ENCODE measurements at places on chromosomes 7 and 10.

- no peak for DNase-seq
These were observed 251.1 kb upstream of the LRRN3 start for GRCh38 chr7:110839866-110840265.

- no peak for DNase-seq
These were observed 39.0 kb downstream of the SMNDC1 start for GRCh38 chr10:110265573-110266193.

GRCh38 chr10:95635319-95635733, 21.2 kb downstream of the ALDH18A1 start:
- no peak for DNase-seq

GRCh38 chr10:25130906-25131305, 43.9 kb upstream of the GPR158 start:
- DNase-seq, result no peak

DNA sequence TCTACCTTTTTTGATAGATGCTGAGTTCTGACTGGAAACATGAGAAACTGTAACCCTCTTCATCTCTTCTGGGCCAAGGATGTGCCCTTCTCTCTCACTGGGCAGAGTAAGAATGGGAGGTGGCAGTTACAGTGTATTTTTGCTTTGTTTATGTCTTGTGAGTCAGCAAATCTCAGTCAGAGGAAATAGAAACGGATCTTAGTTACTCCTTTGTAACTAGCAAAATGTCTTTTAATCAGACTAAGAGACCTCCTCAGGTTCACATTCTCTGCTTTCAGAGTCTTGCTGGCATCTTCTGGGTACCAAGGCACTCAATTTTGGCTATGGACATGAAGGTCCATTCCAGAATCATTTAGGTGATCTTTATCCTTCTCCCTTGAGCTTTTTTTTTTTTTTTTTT, 70.9 kb downstream of the HHEX start:
- no peak for DNase-seq

- DNase-seq, result no peak
These were observed 478.1 kb downstream of the PTPRN2 start for GRCh38 chr7:158109364-158110033.

DNA sequence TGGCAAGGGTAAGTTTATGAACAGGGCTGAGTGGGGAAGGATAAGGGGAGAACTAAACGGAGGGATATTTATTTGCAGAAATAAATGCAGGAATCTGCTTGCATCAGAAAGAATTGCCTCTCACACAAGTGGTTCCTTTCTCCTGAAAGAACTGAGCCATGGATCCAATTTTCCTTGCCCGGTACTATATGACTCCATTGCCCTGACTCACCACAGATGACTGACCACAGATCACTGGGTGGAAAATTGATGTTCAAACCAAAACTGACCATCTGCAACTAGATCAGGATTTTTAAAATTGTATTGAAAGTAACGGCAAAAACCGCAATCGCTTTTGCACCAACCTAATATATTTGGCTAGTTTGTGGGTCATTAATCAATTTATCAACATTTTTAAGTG, 6.2 kb upstream of the MACC1 start:
- no peak for DNase-seq

- no peak for DNase-seq
These were observed 24.2 kb upstream of the UNC5B start for GRCh38 chr10:71188201-71188600.

DNA sequence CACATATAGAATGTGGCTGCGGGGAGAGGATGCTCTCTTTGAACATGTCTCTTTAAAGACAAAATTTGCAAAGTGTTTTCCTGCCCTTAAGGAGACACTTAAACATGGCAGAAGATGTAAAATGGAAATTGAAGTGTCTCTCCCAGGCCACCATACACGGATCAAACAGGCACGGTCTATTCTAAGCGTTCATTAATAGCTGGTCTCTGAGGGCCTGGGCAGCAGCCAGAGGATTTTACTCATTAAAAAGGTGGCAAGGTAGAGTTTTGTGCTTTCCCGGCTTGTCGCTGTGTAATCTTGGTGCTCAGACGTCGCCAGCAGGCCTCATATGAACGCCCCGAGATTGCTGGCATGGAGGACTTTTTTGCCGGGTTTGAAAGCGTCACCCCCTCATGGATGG, 205.5 kb downstream of the EMX2 start:
- no peak for DNase-seq

- DNase-seq, result no peak
These were observed 164.2 kb downstream of the RAPGEF5 start for GRCh38 chr7:22192801-22193200.

- no peak for DNase-seq
These were observed 40.0 kb upstream of the PFKFB3 start for GRCh38 chr10:6162589-6163356.

GRCh38 chr7:74173491-74173865, 678 bp upstream of the EIF4H start:
- no peak for DNase-seq

DNA sequence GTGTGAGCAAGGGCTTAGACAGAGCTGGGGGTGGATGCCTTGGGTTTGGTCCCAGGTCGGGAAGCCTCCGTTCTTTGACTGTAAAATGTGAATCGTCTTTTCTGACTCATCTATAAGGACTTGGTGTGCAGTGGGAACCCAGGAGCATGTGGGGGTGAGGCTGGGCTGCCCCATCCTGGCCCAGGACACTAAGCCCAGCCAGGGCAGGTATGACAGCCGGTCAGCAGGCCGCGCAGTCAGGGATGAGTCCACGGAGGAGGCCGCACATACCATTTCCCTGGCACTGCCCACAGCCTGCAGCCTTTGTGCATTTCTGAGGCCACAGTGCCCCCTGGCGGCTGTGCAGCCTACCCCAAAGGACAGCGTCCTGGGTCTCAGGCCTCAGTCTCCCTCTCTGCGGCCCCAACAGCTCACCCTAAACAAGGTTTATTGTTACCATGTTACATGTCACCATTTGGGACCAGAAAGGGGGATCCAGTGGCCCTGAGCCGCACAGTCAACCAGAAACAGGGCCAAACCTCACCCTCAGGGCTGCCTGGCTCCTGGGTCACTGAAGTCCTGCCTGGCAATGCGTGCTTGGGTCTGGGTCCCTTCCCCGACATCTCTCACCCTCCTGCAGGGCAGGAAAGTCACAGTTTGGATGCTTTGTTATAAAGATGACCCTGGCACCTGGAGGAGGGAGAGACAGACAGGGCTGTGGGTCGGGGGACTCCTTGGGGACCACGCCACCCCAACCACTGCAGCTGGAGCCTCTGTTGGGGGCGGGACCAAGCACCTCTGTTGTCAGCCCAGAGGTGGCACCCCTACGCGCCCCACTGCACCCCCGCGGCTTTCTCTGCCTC, 14.4 kb upstream of the SH2B2 start:
- DNase-seq, result peak; percentile 92

DNA sequence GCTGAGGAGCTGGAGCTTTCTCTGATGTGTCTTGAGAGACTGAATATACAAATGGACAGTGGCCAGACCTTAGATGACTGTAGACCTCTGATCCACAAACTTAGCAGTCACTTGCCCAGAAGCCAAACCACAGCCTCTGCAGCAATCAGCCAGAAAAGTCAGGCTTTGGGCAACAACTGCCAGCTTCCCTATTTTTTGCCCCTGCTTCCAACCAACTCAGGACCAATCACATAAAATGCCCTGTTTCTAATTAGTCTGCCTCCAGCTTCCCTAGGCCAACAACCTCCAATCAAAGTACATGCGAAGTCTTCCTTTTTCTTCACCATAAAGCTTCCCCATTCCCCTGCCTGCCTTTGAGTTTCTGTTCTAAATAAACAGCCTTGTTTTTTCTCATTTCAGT, 37.8 kb upstream of the CACUL1 start:
- DNase-seq, result no peak

- DNase-seq, result no peak
These were observed 47.4 kb downstream of the MTPN start for GRCh38 chr7:135929722-135930141.

GRCh38 chr10:87696922-87697745, 37.5 kb downstream of the PAPSS2 start:
- no peak for DNase-seq

All from Karpas-422 (cell line).